Peyer's patch (tissue), 4 donors: ENCODE measurements at places on chromosomes 7 and 10. TPM values are rescaled to one million over a fixed set of nuclear protein-coding genes. Genes with fewer than 3 reads are reported as not detected.

DNA sequence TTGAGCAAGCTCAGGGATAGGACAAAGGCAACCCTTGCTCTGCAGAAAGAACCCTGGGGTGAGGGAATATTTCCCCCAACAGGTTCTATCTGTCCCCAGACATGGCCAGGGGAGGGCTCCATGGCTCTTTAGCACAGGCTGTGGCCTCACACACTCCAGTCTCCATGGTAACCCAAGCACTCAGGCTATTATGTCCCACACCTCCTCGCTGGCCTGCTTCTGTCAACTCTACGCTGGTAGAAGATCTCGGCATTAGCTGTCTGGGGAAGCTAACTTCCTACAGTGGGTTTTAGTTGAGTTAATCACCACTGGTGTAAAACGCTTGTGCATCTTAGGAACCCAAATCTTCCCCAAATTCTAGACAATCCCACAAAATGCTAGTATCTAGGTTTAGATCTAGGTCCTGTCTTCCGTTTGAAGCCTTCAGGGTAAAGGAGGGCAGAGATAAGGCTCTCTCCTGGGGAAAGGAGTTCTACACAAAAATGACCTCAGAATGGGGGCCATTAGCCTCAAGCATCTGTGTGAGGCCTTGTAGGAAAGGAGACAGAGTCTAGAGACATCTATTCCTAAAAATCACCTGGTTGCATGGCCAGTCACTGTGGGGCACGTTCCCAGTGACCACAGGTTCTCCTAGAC, 36.7 kb upstream of the SLIT1 start:
- DNase-seq: no peak
- H3K4me3 ChIP-seq: no peak overlapping the region
- H3K27me3 ChIP-seq: no peaks in the 10 kb centered on the region
- H3K27ac ChIP-seq: no peak overlapping the region
- no peaks in the 10 kb centered on the region for H3K4me1 ChIP-seq

GRCh38 chr7:21903020-21903786, 42.5 kb downstream of the CDCA7L start:
- DNase-seq: no peak
- no peaks in the 10 kb centered on the region for H3K4me1 ChIP-seq
- H3K36me3 ChIP-seq: no peaks in the 10 kb centered on the region

Gene MKI67
- 74.3 TPM for total RNA-seq

Gene ZP3
- total RNA-seq: not detected

DNA sequence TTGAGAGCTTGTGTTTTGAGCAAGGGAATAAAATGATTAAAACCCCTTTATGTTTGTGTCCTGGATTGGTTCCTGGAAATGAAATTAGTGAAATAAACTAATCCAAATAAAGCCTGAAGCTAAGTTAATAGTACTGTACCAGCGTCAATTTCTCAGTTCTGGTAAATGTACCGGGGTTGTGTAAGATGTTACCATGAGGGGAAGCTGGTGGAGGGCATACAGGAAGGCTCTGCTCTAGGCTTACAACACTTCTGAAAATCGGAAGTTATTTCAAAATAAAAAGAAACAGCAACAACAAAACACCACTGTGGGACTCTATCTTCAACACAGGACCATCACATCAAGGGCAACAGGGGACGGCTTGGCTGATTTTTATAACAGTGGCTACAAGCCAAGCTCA, 257.0 kb downstream of the CREB5 start:
- H3K27me3 ChIP-seq: no peaks in the 10 kb centered on the region
- no peak overlapping the region for H3K27ac ChIP-seq
- no peak overlapping the region for H3K4me3 ChIP-seq
- H3K36me3 ChIP-seq: no peaks in the 10 kb centered on the region
- no peaks in the 10 kb centered on the region for H3K4me1 ChIP-seq

DNA sequence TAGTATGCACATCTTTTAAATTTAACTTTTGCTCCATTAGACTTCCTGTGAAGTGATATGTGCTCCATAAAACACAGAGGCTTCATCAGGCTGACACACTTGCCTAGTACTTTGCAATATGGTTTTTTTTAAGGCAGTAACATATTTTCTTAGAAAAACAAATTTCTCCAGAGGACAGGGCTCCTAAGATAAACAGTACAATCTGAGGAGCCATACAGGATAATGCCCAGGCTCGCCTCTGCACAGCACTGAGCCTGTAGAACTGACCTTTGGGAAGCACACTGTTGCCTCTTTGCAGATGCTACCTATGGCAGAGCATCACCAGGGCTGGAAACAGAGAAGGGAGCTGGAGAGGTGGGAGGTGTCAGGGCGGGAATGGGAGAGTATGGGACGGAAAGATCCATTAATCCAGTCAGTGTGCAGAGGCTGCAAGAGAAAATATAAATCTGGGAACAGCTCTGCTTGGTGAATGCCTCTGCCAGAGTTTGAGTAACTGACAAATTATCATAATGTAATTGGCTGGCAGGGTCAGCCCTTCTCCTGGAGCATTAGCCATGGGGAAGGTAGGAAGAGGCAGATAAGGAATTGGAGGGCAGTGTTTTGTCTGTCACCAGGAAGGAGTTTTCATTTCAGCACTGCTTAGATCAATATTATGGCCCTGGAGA, 132.3 kb downstream of the CREB5 start:
- H3K4me3 ChIP-seq: no peak overlapping the region
- H3K27me3 ChIP-seq: no peaks in the 10 kb centered on the region
- no peaks in the 10 kb centered on the region for H3K4me1 ChIP-seq
- no peaks in the 10 kb centered on the region for H3K36me3 ChIP-seq

Gene GIMAP7
- total RNA-seq: 8.0 TPM

DNA sequence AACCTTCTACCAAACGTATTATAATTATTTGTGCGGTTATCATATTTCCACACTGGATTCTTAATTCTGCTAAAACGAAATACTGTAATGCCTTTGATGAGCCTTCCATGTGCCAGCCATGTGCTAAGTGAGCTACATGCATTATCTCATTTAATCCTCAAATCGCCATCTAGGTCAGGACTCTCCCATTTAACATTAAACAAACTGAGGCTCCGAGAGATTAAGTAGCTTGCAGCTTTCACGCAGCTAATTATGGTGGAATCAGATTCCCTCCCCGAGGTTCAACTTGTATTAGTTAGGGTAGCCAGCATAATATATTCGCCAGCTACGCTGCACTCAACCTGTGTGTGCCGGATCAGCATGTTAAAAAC, 798 bp upstream of the TSPAN33 start:
- H3K27ac ChIP-seq: no peak overlapping the region
- no peak for DNase-seq
- no peaks in the 10 kb centered on the region for H3K27me3 ChIP-seq
- no peak overlapping the region for H3K4me3 ChIP-seq
- H3K36me3 ChIP-seq: no peaks in the 10 kb centered on the region

DNA sequence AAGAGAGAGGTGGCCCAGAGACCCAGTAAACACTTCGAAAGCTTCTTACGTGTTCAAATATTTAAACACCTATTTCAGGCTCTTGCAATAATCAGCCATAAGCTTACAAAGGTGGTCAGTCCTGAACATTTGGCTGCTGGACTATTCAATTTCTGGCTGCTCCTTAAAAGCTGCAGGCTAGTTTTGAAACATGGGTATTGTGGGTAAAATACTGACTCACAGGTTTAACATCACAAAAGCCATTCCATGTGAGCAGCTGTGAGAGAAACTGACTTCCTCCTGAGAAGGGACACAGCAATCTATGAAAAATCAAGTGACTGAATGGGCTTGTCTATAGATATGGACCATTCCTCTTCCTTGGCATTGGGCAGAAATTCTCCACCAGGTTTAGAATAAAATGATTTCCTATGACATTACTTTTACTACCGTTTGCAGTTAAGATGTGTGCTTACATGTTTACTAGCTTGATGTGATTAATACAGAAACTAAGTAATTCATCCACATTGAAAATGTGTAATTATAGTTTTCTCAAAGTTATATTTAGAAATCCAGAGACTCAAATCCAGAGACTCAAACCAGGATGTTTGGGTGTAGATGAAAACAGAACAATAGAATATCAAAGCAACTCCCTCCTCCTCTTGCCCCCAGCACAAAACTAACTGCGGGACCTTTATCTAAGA, 252.3 kb downstream of the GATA3 start:
- no peak overlapping the region for H3K4me3 ChIP-seq
- no peaks in the 10 kb centered on the region for H3K36me3 ChIP-seq
- no peak for DNase-seq
- H3K27ac ChIP-seq: no peak overlapping the region
- no peaks in the 10 kb centered on the region for H3K4me1 ChIP-seq
- H3K27me3 ChIP-seq: no peaks in the 10 kb centered on the region

DNA sequence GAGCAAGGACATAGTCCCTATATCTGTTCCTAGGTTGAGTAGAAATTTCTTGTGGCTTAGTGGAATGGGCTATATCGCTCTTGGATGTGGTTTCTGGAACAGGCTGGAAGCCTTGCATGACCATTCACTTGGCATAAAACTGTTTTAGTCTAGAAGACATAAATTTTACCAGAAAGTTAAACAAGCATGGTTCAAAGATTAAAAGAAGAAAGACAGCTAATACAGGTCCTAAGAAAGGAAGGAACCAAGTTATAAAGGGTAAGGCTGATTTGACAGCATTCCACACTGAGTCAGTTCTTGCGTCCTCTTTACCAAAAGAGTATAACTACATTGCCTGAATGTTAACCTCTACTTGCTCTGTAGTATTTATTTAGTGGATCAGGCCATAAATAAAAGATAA, 724.2 kb downstream of the SORCS1 start:
- H3K4me1 ChIP-seq: no peaks in the 10 kb centered on the region
- H3K27me3 ChIP-seq: no peaks in the 10 kb centered on the region
- no peak overlapping the region for H3K4me3 ChIP-seq
- H3K36me3 ChIP-seq: no peaks in the 10 kb centered on the region
- H3K27ac ChIP-seq: no peak overlapping the region

DNA sequence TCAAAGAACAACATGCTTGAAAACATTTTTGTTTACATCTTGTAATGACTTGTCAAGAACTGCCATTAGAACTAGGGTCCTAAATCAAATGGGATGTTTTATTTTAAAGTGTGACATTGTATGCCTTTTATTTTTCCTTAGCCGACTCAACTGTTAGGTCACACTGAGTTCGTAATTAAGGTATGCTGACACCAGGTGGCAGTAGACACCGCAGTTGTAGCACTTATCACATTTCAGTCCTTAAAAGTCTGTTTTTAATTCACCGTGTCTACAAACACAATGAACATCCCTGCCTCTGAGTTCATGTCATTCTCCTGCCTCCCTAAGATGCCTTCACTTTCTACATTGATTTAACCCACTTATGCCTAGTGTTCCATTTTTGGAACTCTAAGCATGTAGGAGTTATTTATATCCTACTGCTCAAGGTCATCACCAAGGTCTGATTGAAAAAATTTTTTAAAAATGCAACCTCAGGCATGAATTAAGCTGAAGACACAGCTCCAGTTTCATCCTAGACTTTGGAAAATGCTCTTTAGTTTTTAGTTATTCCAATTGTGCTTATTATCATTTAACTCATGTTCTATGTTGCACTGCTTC, 186.1 kb downstream of the BMPER start:
- H3K36me3 ChIP-seq: no peaks in the 10 kb centered on the region
- H3K4me1 ChIP-seq: no peaks in the 10 kb centered on the region
- H3K27ac ChIP-seq: no peak overlapping the region
- no peak overlapping the region for H3K4me3 ChIP-seq
- peak; percentile 64 for DNase-seq

Gene TMEM213
- not detected for total RNA-seq

DNA sequence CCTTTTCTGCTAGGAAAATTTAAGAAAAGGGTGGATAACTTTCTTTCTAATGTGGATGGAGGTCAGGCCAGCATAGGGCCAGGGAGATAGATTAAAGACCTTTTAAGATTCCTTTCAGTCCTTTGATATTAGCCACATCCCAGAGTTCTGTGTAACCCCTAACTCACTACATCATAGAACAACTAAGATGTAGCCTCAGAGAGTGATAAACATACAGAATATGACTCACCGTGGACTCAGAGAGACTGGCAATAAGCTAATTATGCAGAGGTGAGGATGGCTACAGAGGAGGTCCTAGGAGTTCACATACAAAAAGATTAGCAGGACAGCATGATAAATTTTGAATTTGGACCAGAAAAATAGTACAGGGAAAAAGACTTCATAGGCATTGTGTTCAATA, 141.0 kb downstream of the AOAH start:
- no peak overlapping the region for H3K27ac ChIP-seq
- no peaks in the 10 kb centered on the region for H3K4me1 ChIP-seq
- DNase-seq: no peak
- no peaks in the 10 kb centered on the region for H3K36me3 ChIP-seq
- no peak overlapping the region for H3K4me3 ChIP-seq

DNA sequence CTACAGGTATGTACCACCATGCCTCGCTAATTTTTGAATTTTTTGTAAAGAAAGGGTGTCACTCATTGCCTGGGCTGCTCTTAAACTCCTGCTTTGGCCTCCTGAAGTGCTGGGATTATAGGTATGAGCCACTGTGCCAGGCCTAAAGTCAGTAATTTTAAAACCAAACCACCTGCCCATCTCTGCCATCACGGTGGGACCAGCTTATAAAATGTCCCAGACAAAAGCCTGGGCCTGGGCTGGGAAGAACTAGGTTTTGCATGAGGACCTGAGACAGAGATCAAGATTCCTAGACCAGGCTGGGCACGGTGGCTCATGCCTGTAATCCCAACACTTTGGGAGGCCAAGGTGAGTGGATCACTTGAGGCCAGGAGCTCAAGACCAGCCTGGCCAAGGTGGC, 395.6 kb downstream of the CALN1 start:
- no peaks in the 10 kb centered on the region for H3K4me1 ChIP-seq
- no peaks in the 10 kb centered on the region for H3K36me3 ChIP-seq
- no peak overlapping the region for H3K4me3 ChIP-seq
- H3K27me3 ChIP-seq: no peaks in the 10 kb centered on the region

DNA sequence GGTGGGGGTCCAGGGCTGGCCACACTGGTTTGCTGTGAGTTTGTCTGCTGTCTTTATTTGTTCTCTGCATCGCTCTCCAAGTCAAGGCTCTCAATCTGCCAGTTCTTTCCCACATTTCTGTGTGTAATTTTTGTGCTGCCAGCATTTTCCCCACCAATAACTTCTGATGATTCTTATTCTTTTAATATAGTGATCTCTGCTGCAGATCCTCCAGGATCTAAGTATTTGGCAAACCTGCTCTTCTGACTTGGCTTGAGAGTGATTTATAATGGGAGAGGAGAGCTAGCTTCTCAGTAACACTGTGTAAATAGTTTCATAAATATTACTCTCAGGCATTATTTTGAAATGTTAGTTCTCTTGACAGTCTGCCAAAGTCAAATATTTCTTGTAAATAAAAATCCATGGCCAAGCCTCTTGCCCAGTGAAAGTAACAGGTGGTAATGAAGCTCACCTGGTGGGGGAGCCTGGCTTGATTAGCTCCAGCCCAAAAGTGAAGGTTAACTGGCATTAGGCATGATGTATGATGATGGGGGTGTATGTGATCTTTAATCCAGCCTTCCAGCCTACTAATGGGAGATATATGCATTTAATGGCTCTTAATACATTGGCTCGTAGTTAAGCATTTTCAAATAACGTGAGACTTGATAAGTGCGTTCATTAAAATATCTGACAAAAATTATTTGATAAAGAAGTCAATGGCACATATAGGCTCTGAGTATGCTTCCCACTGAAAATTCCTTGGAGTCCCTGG, 1055.9 kb downstream of the KCNMA1 start:
- no peak for DNase-seq
- no peaks in the 10 kb centered on the region for H3K4me1 ChIP-seq
- H3K27me3 ChIP-seq: no peaks in the 10 kb centered on the region
- H3K4me3 ChIP-seq: no peak overlapping the region

Gene ADRB1
- not detected for total RNA-seq
